ENCODE measurements at places on chromosomes 4 and X.

DNA sequence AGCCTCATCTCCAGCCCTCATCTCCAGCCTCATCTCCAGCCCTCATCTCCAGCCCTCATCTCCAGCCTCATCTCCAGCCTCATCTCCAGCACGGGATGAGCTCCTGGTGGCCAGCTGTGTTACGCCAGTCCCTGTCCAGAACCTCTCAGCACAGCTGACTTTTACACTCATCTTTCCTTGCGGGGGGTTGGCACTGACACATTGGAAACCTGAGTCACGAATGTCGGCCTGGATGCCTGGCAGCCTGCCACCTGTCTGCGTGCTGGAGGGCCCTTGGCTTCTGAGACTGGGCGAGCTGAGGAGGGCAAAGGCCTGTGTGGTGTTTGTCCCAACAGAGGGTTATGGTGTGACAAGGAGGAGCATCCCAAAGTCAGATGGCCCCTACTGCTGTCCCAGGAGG lies 66.1 kb upstream of the HGFAC start:
- no peak for DNase-seq

DNA sequence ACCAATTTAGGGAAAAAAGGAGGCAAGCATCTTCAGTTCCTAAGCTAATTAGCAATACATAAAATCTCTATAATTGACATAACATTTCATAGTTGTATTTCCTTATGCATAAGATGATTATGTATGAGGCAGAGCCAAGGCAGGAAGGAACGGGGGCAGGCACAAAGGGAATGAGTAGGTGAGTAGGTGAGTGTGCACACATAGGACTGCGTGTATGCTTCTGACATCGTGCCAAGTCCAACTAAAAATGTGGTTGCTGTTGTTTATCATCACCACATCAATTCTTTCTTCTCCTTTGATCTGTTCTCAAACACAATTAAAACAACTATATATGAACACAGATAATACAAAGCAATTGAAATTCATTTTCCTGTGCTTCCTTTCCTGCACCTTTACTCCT lies 131.2 kb downstream of the UNC5C start:
- DNase-seq: no peak

DNA sequence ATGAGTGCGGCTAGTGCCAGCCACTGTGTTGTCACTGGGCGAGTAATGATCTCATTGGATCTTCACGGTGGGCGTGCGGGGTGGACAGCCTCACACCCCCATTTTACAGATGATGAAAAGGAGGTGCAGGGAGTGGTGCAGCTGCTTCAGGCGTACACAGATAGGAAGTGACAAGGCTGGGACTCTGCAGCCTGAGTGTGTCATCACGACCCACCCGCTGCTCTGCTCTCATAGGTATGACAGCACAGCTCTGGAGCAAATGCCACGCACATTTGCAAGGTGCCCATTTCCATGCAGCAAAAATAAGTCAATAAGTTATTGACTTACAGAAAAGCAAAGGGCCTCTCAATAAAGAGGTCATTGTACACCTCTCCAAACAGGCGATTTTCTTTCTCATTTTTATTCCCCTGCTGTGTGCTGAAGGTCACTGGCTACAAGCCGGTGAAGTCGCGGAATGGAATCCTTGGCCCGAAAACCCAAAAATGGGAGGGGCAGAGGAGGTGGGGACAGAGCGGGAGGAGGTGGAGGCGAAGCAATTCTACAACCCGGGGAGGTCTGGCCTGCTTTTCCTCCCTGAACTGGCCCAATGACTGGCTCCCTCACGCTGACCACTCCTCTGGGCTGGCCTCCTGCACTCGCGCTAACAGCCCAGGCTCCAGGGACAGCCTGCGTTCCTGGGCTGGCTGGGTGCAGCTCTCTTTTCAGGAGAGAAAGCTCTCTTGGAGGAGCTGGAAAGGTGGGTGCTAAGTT lies at the start of gene SOD3:
Gene SOD3 (plus strand): TSS at position 658 of the 750 bp plus-strand sequence. CDS start 3,949 bp downstream, outside the sequence.
- DNase-seq: peak; percentile 58

DNA sequence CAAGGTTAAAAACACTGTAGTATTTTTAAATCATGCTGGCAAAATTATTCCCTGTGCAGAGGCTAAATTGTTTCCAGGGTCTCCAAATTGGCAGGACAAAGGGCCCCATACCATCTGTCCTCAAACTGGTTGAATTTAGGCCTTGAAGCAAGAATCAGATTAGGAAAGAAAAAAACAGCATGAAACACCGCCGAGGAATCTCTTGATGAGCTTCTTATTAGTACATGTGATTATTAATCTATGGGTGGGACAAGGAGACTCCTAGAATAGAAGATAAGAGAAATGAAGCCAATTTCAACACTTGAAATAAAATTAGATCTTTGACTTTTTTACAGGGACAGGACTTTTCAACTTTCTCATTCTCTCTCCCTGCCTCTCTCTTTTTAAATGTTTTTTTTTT lies 7.1 kb upstream of the CLNK start:
- no peak for DNase-seq

DNA sequence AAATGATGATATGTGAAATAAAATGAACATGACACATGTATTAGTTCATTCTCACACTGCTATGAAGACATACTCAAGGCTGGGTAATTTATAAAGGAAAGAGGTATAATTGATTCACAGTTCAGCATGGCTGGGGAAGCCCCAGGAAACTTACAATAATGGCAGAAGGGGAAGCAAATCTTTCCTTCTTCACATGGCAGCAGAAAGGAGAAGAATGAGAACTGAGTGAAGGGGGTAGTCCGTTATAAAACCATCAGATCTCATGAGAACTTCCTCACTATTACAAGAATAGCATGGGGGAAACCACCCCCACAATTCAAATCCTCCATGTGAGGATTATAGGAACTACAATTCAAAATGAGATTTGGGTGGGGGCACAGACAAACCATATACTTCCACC lies 243.9 kb upstream of the GYPA start:
- DNase-seq: no peak

DNA sequence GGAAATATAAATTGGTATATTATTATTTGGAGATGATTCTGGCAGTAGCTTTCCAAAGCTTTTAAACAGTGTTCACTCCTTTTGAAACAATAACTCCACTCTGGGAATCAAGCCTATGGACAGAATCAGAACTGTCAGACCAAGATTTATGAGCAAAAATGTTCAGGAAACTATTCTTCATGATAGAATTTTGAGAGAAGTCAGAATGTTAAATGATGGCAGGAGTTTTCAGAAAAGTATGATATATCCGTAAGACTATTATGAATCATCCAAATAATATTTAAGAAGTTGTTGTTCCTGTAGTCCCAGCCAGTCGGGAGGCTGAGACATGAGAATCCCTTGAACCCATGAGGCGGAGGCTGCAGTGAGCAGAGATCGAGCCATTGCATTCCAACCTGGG lies 50.5 kb upstream of the ADGRG2 start:
- no peak for DNase-seq

- no peak for DNase-seq
Measured at GRCh38 chrX:71911731-71912050, 1.0 kb downstream of the NHSL2 start.

DNA sequence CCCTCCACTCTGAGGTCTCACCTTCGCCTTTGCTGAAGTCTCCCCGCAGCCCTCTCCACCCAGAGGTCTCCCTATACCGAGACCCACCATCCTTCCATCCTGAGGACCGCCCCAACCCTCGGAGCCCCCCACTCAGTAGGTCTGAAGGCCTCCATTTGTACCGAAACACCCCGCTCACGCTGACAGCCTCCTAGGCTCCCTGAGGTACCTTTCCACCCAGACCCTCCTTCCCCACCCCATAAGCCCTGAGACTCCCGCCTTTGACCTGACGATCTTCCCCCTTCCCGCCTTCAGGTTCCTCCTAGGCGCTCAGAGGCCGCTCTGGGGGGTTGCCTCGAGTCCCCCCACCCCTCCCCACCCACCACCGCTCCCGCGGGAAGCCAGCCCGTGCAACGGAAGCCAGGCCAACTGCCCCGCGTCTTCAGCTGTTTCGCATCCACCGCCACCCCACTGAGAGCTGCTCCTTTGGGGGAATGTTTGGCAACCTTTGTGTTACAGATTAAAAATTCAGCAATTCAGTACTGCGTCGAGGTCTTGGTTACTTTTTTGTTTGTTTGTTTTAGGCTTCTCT lies 5.0 kb downstream of the SOD3 start:
- DNase-seq: no peak

DNA sequence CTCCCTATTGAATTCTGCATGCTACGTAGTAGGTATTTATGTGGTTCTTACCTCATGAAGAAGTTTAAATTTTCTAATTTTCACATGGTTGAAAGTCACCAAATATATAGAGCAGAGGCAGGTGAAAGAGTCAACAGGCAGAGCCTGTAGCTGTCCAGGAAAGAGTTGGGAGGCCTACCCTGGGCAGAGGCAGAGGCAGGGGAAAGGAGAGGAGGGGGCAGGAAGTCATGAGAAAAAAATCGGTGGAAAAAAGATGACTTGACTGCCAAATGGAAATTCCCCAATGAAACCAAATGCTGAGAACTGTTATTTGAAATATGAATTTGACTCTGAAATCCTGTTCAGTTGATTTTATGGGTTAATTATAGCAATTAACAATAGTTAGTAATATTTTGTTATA lies 23.1 kb upstream of the GPR34 start:
- no peak for DNase-seq

DNA sequence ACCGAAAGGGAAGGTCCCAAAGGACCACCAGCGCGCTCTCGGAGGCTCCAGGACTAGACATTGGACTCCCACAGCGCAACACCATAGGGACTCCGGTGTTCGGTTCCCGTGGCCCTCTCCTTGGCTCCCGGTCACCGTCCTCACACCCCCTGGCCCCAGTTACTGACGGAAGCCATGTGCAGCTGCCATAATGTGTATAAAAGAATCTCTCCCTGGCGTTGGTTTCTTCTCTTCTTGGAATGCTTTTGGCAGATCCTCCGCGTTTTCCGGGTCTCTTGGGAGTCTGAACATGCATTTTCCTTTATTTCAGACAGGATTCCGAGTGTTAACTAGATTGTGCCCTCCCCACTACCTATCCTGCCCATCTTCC lies 69.8 kb downstream of the FBXO8 start:
- DNase-seq: no peak

DNA sequence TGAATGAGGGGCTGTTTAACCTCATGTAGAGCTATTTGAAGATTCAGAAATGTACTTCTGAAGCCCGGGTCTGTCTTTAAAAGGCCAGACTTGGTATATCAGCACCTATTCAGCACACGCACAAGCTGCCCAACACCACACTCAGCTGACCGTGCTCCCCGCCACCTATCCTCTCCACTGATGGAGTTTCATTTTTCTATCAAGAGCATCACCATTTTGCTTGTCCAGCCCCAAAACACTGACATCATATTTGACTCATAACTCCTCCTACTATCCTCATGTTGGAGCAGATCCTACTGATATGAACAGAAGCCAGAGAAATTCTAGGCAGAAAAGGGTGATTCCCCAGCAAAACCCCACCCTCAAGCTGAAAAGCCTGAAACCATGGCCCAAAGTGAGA lies 100.3 kb downstream of the SORBS2 start:
- DNase-seq: no peak

DNA sequence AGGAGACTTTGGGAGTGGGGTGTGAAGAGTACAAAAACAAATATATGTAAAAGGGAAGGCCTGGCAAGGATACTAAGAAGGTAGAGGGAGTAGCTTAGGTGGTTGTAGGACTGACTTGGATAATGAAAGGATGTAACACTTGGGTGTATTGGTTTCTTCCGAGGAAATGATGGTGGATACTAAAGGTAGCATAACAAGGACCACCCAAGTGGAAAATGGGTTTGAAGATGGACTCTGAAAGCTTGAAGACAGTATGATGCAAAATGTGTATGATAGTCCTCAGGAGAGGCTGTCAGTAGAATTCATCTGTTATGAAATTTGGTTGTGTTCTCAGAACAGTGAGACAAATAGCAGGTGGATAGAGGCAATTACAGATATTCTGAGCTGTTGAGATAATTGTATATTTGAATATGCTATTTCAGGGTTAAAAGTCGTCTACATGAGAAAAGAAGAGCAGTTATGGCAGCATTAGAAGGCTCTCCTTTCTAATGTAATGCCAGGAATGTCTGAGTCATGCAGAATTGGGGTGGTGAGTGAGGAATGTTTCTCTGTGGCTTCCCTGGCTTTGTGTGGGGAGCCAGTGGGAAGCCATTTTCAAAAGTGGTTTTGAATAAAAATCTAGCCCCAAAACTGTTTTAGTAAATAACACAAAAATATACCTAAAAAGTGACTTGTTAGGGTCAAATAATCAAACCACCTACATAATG lies 75.6 kb downstream of the FHIP1A start:
- no peak for DNase-seq

- no peak for DNase-seq
Measured at GRCh38 chrX:44744799-44745198, 99.0 kb upstream of the DUSP21 start.

DNA sequence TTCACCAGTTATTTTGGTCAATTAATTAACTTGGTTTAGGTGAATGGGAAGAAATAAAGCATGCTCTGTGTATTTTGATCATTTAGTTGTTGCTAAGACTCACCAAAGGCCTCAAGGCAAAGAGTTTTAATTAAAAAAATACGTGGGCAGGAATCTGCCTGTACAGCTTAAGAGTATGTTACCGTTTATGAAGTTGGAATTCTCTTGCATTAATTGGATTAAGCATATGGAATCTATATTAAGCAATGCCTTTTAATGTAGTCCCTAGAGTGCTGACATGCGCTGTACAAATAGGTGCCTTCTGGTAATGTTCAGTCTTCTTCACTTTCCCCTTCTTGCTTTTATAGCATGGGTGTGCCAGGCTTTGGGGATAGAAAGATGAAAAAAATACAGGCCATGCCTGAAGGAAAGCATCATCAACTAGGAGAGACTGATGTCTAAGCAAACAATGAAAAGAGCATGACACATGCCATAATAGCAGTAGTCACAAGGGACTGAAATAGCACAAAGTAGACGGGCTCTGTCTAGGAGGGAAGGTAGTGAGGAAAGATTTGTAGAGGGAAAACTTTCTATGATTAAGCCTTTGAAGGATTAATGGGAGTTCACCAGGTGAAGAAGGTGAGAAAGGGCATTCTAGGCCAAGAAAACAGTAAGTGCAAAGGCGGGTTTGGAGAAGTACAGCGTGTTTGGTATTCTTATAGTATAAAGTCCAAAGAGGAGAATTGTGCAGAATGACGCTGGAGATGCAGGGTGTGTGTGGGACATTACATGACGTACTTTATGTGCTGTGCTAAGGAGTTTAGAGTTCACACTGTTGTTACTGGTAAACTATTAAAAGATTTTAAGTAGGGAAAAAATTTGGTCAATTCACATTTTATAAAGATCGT lies 226.1 kb upstream of the ANXA3 start:
- no peak for DNase-seq

DNA sequence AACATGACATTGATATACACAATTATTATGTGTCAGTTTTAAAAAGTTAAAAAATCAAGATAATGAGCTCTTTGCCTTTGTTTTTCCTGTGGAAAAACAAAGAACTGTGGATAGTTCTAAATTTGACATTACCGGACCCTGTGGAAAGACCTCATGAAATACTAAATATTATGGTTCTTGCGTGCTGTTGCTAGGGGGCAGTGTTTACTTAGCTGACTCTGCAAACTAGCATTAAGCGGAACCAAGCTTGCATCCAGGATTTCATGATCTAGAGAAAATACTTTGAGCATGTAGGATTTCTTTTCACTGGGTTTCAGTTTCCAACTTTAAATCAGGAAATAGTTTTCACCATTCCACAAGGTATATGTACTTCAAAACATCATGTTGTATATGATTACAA lies 33.6 kb downstream of the CLCN4 start:
- peak; percentile 45 for DNase-seq
